ENCODE measurements at places on chromosomes 5 and 9.

- no peak for DNase-seq
These were observed 51.7 kb downstream of the DAB2IP start for GRCh38 chr9:121703014-121703734.

- DNase-seq = no peak
These were observed 65.4 kb upstream of the STK32A start for GRCh38 chr5:147169399-147169798.

DNA sequence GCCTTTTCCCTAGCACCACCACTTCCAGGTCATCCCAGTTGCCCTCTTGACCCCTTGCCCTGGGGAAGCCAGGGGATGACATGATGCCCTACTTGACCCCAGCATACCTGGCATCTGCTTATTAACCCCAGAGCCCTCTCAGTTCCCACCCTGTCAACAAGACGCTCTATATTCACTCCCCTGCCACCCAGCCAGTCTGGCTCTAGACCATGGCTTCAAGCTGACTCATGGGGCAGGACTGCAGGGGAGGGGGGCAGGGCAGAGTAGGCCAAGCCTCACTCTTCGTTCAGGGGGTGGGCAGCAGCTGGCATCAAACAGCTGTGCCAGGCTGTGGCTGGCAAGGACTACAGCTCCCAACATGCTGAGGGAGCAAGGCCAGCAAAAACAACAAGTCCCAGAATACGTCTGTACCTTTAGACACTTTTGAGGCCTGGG lies 5.3 kb downstream of the ATOSB start:
- no peak for DNase-seq

- DNase-seq = no peak
These were observed 244.6 kb upstream of the ATP10B start for GRCh38 chr5:161096581-161096980.

DNA sequence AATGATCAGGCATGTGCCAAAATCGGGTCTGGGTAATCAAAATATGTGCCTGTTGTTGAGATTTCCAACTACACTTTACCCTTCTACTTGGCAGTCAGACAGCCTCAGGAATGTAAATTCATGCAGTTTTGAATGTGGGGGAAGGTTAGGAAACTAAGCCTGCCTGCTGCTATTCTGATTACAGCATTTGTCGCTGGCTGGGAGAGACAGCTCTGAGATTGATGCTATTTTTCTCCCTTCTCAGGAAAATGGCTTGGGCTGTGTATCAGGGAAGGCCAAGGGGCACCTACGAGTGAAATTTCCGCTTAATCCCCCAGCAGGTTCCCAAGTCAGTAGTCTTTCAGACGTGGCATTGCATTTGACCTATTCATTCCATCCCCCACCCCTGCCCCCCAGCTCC lies 3.6 kb upstream of the RGS7BP start:
- no peak for DNase-seq

DNA sequence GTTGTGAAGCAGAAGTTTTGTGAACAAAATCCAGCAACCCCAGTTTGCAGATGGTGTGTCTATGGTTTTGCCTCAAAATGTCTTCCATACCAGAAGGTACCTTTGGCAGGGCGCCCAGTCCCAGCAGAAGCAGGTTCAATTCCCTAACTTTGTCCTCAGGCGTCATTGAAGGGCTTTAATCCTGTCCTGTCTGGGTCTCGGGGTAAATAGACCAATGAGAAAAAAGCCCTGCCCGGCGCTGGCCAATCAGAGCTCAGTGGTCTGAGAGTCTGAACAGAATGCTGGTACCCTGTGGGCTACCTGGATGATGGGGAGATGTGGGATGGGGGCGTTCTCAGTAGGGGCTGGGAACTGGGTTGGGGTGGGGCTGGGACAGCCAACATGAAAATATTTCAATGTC lies 6.2 kb upstream of the ST6GALNAC4 start:
- DNase-seq = no peak

DNA sequence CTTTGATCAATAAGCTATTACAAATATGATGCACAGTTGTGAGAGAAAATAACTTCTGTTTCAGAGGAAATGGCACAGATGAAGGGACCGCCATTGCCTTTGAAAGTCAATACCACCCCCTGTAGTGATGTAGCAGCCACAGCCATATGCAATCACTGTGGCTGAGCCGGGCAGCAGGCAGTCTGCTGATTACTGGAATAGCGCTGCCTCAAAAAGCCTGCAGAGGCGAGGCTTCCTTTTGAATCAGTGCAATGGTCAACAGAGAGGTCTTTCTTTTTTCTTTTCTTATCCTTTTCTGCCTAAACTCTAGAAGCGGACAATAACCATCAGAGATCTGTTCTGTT lies 265.1 kb upstream of the TAS2R1 start:
- DNase-seq = no peak

GRCh38 chr5:69010476-69010875 lies 83.3 kb upstream of the SLC30A5 start:
- DNase-seq = no peak

- no peak for DNase-seq
These were observed 134.4 kb downstream of the AOPEP start for GRCh38 chr9:94860678-94861588.

Measured in pulmonary artery endothelial cell (primary cell).